ENCODE measurements at places on chromosomes 5 and 9.

DNA sequence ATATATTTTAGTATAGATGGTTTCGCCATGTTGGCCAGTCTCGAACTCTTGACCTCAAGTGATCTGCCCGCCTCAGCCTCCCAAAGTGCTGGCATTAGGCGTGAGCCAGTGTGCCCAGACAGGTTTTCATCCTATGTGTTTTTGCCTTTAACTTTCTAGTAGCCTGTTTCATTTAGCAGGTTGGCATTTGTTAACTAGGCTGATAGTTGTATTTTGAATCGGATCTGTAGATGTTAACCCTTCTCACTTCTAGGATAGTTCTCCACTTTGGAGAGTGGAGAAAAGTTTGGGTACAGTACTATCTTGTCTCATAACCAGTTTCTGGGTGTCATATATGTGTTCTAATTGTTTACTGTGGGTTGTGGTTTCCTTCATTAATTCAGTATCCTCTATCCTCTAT is 7.3 kb upstream of the FGF18 start:
- no peak for DNase-seq

DNA sequence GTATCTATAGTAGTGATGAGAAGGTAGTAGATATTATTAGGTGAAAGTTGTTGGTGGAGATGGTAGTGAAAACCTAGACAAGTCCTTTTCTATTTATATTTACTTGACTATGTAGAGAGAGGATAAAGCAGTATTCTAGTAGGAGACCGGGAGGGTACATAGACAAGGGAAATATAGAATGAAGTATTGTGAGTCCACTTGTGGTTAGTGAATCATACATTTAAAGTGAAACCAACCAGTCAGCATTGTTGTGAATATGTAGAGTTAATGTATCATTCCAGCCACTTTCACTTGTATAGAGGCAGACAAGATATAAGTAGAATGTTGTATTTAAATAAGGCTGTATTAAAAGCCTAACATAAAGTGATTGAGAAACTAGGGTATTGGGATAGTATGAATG is 1711.3 kb upstream of the ACO1 start:
- no peak for DNase-seq

GRCh38 chr5:17163221-17163620 is 54.2 kb upstream of the BASP1 start:
- no peak for DNase-seq

DNA sequence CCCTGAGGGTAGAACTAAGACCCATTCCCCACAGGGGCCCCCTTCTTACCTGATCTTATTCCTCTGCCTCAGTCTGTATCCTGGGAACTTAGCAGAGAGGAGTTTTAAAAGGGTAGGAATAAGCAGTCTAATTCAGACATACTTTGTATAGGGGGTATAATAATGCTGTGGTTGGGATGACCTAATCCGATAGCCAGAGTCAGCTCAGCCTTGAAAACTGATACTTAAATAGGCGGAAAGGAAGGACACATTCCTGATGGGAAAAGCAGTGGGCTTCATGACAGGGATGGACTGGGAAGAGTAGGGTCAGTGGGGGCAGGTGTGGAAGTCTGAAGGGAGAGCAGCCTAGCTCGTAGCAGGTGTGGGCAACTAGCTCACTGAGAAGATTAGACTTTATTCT is 52.2 kb upstream of the TESK1 start:
- no peak for DNase-seq

GRCh38 chr5:175884214-175884613 is 12.8 kb downstream of the CPLX2 start:
- no peak for DNase-seq

DNA sequence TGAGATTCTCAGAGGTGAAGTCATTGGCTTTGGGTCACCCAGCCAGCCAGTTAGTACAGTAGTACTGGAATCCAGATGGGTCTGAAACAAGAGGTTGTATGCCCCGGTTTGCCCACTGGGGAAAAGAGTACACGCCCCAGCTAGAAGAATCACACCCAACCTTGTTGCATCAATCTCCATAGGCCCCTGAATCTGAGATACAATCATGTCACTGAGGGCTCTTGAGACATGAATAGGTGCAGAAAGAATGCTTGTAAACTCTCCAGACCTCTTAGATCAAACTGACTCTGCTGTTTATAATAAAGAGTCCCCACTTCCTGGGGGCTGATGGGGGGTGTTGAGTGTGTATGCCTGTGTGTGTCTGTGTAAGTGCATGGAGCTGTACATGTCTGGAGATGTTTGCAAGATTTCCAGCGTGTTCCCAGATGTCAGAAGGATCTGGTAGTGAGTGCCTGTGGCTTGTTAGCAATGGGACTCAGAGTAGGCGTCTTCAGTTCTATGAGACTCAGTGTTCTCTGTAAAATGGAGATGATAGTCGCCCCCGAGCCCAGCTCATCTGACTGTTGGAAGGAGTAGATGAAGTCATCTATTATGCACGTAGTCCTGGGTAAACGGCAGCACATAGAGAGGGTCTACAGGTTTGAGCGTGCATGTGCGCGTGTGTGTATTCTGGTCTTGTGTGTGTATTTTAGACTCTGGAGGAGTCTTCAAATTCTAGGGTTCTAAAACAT is 48.2 kb downstream of the COL27A1 start:
- no peak for DNase-seq

- peak; percentile 13 for DNase-seq
Measured at GRCh38 chr9:2809692-2810419, 34.0 kb downstream of the PUM3 start.

DNA sequence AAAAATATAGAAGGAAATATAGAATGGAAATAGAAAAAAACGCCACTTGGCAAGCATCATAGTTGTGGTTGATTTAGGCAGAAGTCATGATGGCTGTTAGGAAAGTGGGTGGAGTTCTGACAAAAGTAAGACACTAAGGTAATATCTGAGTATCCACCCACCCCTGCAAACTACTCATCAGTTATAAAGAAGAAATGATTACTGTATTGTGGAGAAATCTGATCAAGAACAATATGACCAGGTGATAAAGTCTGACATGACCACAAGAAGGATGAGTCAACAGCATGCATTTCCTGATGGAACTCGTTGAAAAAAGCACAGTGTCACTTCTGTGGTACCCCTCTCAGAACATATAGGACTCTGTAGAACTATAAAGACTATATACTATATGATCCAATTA is 343.4 kb upstream of the PAPPA start:
- DNase-seq: no peak

- DNase-seq: no peak
Measured at GRCh38 chr9:69090140-69090750, 54.7 kb downstream of the FXN start.

DNA sequence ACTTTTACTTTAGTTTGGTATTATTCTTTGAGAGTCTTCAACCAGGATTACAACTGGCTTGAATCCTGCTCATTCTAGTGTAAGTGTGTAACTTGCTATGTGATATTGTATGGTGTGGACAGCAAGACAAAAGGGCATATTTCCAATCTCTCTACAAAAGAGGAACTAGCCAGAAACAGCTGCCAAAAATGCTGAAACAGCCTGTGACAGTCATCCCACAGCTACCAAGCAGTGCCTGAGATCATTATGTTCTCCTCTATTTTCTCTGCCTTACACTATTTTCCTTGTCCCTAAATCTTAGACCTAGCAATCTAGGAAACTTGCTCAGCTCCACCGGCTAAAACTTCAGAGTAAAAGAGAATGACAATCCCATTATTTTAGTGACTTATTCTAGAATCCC is 42.8 kb downstream of the WDR41 start:
- DNase-seq: no peak

- peak; percentile 80 for DNase-seq
Measured at GRCh38 chr5:6686915-6687409, 26.3 kb upstream of the TENT4A start.

GRCh38 chr5:55594671-55595070 is 59.9 kb upstream of the PLPP1 start:
- no peak for DNase-seq

DNA sequence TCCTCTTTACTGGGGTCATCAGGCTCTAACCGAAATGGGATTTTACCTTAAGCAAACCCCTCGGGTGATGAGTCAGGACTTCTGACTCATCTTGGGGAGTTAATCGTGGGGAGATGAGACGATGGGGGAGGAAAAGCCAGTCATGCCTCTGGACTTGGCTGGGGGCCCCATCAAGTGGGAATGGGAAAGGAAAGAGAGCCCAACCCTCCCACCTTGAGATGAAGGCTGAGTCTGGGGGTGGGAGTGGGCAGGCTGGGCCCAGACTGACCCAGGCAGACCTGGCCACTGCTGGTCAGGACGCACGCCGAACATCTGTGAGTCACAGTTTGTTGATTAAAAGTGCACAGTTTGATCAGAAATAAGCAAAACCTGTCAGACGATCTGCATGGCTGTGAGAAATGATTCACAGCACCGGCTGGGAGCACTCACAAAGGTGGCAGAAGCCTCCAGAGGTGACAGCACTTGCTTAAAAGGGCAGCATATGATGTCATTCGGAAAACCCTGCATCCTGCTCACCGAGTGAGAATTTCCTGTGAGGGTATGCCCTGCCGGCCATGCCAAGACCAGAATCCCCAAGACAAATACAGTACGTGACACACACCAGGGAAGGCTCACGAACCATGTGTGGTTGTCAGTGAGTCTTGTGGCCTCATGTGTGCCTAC is 50.0 kb upstream of the SLC25A51 start:
- no peak for DNase-seq

GRCh38 chr9:109341561-109341960 is 20.7 kb upstream of the EPB41L4B start:
- no peak for DNase-seq

GRCh38 chr5:38467353-38468040 is 88.9 kb downstream of the LIFR start:
- DNase-seq: peak; percentile 64

GRCh38 chr5:146475906-146476305 is 28.8 kb downstream of the TCERG1 start:
- no peak for DNase-seq

GRCh38 chr5:65630981-65631380 is 6.2 kb downstream of the SHLD3 start:
- no peak for DNase-seq

GRCh38 chr5:178536541-178537466 is 53.4 kb downstream of the COL23A1 start:
- DNase-seq: no peak

DNA sequence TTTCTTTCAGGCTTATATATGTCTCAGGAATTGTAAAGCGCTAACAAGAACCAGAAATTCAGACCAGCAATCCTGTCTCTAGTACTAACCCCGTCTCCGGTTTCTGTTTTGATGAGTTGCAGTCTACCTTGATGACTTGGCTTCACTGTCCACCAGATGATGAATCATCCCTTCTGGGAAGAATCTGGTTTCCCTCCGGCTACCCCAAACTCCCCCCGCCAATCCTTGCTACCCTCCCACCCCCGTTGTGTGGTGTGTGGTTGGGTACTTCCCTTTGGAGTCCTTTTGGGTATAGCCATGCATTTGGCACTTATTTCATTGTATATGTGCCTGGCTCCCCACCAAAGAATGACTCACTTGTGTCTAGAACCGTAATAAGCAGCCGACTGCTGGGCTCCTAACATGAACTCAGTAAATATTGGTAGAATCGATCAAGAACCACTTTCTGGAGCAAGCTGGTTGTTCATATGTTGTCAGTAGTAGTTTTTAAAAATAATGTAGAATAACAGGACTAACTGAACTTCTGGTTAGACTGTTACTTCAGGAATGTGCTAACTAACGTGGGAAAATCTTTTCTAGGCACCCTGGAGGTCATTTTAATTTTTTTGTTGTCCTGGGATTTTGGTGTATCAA is 8.3 kb upstream of the TGFBI start:
- no peak for DNase-seq

- DNase-seq: no peak
Measured at GRCh38 chr9:120889606-120890271, 12.8 kb upstream of the PHF19 start.

DNA sequence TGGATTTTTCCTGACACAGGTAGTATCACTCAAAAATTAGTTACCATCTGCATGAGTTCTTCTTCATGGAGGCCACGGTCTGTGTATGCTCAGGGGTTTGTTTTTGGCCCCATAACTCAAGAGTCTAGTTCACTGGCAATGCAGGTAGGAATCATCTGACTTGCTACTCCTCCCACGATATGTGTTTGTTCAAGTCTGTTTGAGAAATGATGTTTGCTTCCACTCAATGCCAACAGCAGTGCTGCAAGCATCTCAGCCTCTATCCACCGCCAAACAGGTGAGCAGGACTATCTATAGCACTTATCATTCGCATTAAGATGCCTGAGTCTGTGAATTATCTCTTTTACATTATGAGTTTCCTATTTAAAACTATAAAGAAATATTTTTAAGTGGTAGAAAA is 264.8 kb upstream of the PTGER4 start:
- no peak for DNase-seq

DNA sequence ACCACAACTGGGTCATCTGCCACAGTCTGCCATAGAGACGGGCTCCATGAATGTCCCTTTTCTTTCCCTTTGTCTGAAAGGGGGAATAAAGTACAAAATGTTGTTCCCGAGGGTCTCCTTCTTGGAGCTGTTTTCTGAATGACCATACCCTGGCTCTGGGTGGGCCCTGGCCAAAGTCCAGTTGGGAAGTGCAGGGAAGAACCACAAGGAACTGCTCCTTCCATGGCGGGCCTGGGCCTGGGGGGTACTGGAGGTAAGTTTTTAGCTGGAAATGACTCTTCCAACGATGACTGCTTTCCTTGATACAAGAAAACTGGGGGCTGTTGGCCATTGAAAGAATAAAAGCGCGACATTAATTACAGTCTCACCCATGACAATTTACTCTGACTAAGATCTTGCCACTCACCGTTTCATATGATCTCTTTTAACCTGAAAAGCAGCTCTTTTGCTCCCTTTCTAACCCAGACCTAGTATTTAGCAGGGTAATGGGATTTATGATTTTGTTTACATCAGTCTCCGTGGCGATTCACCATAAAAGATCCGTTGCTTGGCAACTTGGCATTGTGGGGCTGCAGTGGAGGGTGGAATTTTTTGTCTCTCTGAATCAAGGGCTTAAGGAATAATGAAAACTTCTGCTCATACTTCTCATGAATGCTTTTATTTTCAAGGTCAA is 89.2 kb upstream of the PTCH1 start:
- DNase-seq: peak; percentile 69

DNA sequence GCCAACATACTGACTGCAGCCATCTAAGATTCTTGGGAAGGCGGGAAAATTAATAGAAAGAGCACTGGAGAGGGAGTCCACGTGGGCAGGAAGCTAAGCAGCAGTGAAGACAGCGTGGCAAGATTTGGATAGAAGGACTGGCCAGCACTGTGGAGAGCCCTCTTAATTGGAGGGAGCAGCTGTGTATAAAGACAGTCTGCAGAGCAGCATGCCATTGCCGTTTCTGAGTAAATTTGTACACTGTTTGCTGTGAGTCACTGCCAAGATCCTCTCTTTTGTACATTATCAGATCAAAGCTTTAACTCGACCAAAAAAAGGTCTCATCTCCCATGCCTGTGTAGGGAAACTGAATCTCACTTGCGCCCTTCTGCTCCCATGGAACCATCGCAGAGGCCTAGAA is 45.3 kb downstream of the INSYN2B start:
- DNase-seq: no peak

DNA sequence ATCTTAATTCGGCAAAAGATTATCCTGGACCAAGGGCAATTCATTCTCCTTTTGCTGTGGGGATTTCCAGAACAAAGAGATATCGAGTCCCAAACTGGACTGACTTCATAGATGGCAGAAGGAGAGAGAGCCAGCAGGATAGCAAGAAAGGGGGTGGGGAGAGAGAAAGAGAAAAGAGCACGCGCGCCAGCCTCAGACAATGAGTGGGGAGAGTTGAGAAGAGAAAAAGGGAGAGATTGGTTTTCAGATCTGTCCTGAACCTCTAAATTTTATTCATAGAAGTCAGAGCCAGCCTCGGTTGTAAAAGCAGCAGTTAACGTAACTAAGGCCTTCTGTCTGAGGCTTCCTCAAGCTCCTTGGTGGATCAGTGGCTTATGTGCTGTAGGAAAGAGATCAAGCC is 55.3 kb upstream of the ALDH1B1 start:
- no peak for DNase-seq

GRCh38 chr9:130944510-130945058 is 5.5 kb upstream of the FIBCD1 start:
- DNase-seq: no peak
